ENCODE measurements at places on chromosomes 12 and 14. TPM values are rescaled to one million over a fixed set of nuclear protein-coding genes. Genes with fewer than 3 reads are reported as not detected.

- peaks cover 4% of the 10 kb centered on the region for H3K4me1 ChIP-seq
- no peaks in the 10 kb centered on the region for H3K27me3 ChIP-seq
- DNase-seq, result peak; percentile 60
- no peaks in the 10 kb centered on the region for H3K36me3 ChIP-seq
Observed at GRCh38 chr12:68675101-68675842, 11.5 kb upstream of the NUP107 start.

- no peaks in the 10 kb centered on the region for H3K27me3 ChIP-seq
- no peaks in the 10 kb centered on the region for H3K4me1 ChIP-seq
- H3K4me3 ChIP-seq, result no peak overlapping the region
- H3K27ac ChIP-seq, result no peak overlapping the region
- no peaks in the 10 kb centered on the region for H3K36me3 ChIP-seq
- no peak for DNase-seq
Observed at GRCh38 chr12:22018860-22019259, 27.2 kb upstream of the CMAS start.

KRT5 gene
- 326 TPM for total RNA-seq

DNA sequence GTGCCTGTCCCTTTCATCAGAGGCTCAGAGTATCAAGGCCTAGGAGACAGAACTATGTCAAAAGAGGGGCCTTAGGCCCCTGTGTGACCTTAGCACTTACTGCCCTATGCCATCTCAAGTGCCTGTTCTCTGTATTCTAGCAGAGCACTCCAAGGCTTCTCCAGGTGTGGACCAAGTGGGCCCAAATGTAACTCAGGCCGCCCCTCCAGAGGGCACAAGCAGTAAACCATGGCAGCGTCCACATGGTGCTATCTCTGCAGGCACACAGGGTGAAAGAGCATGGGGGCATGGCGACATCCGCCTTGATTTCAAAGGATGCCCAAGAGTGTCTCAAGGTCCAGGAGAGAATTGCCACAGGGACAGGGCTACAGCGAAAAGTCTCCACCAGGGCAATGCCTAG lies 628.7 kb downstream of the RPS29 start:
- H3K27me3 ChIP-seq, result no peaks in the 10 kb centered on the region
- H3K27ac ChIP-seq, result no peak overlapping the region
- no peaks in the 10 kb centered on the region for H3K36me3 ChIP-seq
- H3K4me1 ChIP-seq, result no peaks in the 10 kb centered on the region

UNC79 gene
- 0.05 TPM for total RNA-seq

GRCh38 chr12:45517381-45517780 lies 212.1 kb upstream of the ARID2 start:
- H3K4me3 ChIP-seq, result no peak overlapping the region
- no peaks in the 10 kb centered on the region for H3K27me3 ChIP-seq
- no peaks in the 10 kb centered on the region for H3K36me3 ChIP-seq
- peaks cover 10% of the 10 kb centered on the region for H3K4me1 ChIP-seq
- H3K27ac ChIP-seq, result peak overlapping the region; percentile 98
- DNase-seq, result peak; percentile 28

GRCh38 chr14:23077962-23078361 lies 17.0 kb downstream of the ACIN1 start:
- H3K27me3 ChIP-seq, result no peaks in the 10 kb centered on the region
- H3K36me3 ChIP-seq, result peaks cover 76% of the 10 kb centered on the region
- H3K4me3 ChIP-seq, result no peak overlapping the region
- no peaks in the 10 kb centered on the region for H3K4me1 ChIP-seq
- H3K27ac ChIP-seq, result no peak overlapping the region

COPS7A gene
- 28.0 TPM for total RNA-seq

DNA sequence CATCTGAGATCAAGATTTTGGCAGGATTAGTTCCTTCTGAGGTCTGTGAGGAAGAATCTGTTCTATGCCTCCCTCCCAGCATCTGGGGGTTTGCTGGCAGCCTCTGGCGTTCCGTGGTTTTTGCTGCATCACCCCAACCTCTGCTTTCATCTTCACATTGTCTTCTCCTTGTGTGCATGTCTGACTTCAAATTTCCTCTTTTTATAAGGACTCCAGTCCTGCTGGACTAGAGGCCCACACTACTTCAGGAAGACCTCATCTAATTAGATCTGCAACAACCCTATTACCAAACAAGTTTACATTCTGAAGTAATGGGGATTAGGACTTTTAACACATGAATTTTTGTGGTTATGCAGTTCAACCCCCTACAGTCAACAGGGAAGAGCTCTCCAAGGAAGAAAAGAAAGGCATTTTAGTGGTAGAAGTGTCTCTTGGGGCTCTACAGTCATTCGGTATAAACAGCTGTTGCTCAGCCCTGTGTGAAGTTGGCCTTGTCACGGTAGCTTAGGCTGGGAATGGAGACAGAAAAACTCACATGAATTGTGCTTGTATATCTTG lies 89.7 kb downstream of the CAND1 start:
- DNase-seq, result no peak
- no peak overlapping the region for H3K4me3 ChIP-seq
- H3K36me3 ChIP-seq, result no peaks in the 10 kb centered on the region
- no peaks in the 10 kb centered on the region for H3K27me3 ChIP-seq

PDZRN4 gene
- 0.14 TPM for total RNA-seq

GRCh38 chr12:46678426-46678825 lies 147.4 kb downstream of the SLC38A4 start:
- no peak overlapping the region for H3K4me3 ChIP-seq
- H3K4me1 ChIP-seq, result no peaks in the 10 kb centered on the region
- H3K27me3 ChIP-seq, result no peaks in the 10 kb centered on the region
- no peaks in the 10 kb centered on the region for H3K36me3 ChIP-seq
- DNase-seq, result no peak
- H3K27ac ChIP-seq, result no peak overlapping the region

HOXC13 gene
- 0.05 TPM for total RNA-seq

DNA sequence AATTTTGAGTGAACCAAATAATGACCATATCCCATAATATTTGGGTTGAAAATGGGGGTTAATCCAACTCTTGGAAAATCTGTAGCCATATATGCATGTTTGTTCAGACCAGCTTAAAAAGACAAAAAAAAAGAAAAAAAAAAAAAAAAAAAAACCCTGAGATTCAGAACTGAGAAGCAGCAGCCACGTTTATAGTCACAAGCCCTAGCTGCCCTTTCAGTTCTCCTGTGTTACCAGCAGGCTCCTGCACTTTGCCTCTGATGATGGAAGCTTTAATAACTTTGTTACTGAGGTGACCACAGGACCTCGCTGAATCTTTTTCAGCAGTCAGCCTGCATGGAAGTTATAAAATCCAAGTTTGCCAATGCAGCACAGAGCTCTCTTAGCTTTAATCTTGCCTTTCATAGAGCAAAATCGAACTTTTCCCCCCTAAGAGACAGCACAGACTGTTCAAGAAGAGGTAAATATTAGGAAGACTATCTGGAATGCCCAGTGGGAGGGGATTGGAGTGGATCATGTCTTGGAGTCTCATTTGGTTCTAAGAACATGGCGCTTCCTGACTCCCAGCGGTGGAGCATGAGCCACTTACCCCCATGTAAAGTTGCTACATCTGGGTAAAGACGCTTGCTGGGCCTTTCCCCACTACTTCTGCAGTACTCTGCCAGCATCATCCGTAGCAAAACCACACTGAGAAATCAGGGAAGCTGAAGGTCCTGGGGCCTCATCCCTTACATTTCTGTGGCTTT lies 20.6 kb downstream of the GNG2 start:
- H3K27me3 ChIP-seq, result no peaks in the 10 kb centered on the region
- DNase-seq, result no peak
- H3K36me3 ChIP-seq, result peaks cover 3% of the 10 kb centered on the region
- H3K27ac ChIP-seq, result no peak overlapping the region

GRCh38 chr14:29580763-29581162 lies 346.9 kb downstream of the PRKD1 start:
- no peak for DNase-seq
- H3K27ac ChIP-seq, result no peak overlapping the region
- no peaks in the 10 kb centered on the region for H3K4me1 ChIP-seq
- H3K4me3 ChIP-seq, result no peak overlapping the region

KLRC1 gene
- total RNA-seq, result 0.80 TPM

NGB gene
- 0.14 TPM for total RNA-seq

GRCh38 chr12:115049614-115050013 lies 365.6 kb upstream of the TBX3 start:
- DNase-seq, result no peak
- H3K4me1 ChIP-seq, result no peaks in the 10 kb centered on the region
- no peaks in the 10 kb centered on the region for H3K36me3 ChIP-seq
- no peaks in the 10 kb centered on the region for H3K27me3 ChIP-seq
- H3K4me3 ChIP-seq, result no peak overlapping the region
- no peak overlapping the region for H3K27ac ChIP-seq

- no peak overlapping the region for H3K27ac ChIP-seq
- no peaks in the 10 kb centered on the region for H3K36me3 ChIP-seq
- H3K4me1 ChIP-seq, result peaks cover 20% of the 10 kb centered on the region
- no peak for DNase-seq
Observed at GRCh38 chr12:96120359-96121100, 73.6 kb upstream of the ELK3 start.

GRCh38 chr12:9098463-9099026 lies 17.2 kb downstream of the A2M start:
- H3K4me3 ChIP-seq, result no peak overlapping the region
- no peak overlapping the region for H3K27ac ChIP-seq
- no peak for DNase-seq
- no peaks in the 10 kb centered on the region for H3K4me1 ChIP-seq
- no peaks in the 10 kb centered on the region for H3K36me3 ChIP-seq

STON2 gene
- 6.1 TPM for total RNA-seq

GRCh38 chr12:28086521-28087155 lies 103.6 kb upstream of the CCDC91 start:
- H3K4me3 ChIP-seq, result no peak overlapping the region
- no peak overlapping the region for H3K27ac ChIP-seq
- no peak for DNase-seq
- no peaks in the 10 kb centered on the region for H3K27me3 ChIP-seq
- H3K4me1 ChIP-seq, result no peaks in the 10 kb centered on the region

GRCh38 chr12:11917501-11917900 lies 153.2 kb upstream of the BCL2L14 start:
- no peaks in the 10 kb centered on the region for H3K36me3 ChIP-seq
- H3K4me1 ChIP-seq, result peaks cover 1% of the 10 kb centered on the region
- no peak overlapping the region for H3K27ac ChIP-seq
- no peak for DNase-seq

GRCh38 chr12:131872154-131873051 lies 22.0 kb upstream of the ULK1 start:
- H3K4me3 ChIP-seq, result no peak overlapping the region
- H3K4me1 ChIP-seq, result no peaks in the 10 kb centered on the region
- no peaks in the 10 kb centered on the region for H3K36me3 ChIP-seq
- DNase-seq, result no peak

GRCh38 chr12:102438827-102439210 lies 41.5 kb downstream of the IGF1 start:
- no peaks in the 10 kb centered on the region for H3K27me3 ChIP-seq
- DNase-seq, result no peak
- no peaks in the 10 kb centered on the region for H3K4me1 ChIP-seq
- no peaks in the 10 kb centered on the region for H3K36me3 ChIP-seq

DNA sequence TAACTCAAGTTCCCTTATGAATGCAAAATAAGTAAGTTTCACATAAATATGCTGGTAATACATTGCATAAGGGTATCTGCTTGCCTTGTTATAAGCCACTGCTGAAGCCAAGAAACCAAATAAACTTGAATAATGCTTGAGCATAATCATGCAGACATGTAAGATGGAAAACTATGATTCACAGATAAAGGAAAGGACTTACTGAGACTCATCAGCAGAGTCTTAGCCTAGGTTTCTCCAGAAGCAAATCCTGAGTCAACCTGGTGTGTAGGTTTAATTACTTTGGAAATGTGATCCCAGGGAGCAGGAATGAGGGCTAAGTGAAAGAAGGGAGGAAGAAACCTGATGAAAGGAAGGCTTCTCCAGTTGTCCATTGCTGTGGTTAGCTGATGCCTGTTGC lies 107.7 kb upstream of the BTG1 start:
- no peak overlapping the region for H3K27ac ChIP-seq
- peaks cover 4% of the 10 kb centered on the region for H3K4me1 ChIP-seq
- H3K4me3 ChIP-seq, result no peak overlapping the region

DNA sequence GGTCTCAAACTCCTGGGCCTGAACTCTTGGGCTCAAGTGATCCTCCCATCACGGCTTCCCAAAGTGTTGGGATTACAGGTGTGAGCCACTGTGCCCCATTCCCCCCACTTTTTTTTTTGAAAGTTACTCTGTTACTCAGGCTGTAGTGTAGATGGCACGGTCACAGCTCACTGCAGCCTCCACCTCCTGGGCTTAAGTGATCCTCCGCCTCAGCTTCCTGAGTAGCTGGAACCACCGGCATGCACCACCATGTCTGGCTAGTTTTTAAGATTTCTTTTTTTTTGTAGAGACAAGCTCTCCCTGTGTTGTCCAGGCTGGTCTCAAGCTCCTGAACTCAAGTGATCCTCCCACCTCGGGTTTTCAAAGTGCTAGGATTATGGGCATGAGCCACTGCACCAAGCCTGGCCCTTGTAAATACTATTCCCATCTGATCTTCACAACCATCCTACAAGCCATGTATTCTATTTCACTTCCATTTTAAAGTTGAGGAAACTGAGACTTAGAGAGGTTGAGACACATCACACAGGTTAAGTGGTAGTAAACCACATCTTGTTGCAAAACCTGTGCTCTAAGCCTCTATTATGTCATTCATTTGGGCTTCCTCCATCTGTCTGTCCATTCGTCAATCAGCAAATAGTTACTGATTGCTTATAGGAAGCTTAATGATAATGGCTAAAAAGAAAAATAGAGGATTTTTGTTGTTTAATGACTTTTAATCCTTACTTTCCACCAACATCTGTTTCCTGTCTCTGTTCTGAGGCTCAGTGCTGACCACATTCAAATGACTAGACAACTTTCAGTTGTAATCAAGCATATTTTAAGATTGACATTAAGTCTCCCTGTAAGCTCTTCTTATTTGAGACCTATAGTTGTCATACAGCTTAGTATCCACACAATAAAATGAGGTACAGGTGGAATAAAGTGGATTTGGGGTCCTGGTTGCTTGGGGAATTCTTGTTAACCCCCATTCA lies 9.2 kb downstream of the ASCL4 start:
- H3K4me1 ChIP-seq, result no peaks in the 10 kb centered on the region
- H3K4me3 ChIP-seq, result no peak overlapping the region
- H3K27me3 ChIP-seq, result peaks cover 11% of the 10 kb centered on the region
- no peak overlapping the region for H3K27ac ChIP-seq

GRCh38 chr14:29078810-29079522 lies 312.4 kb downstream of the FOXG1 start:
- no peaks in the 10 kb centered on the region for H3K4me1 ChIP-seq
- no peak overlapping the region for H3K27ac ChIP-seq
- no peak overlapping the region for H3K4me3 ChIP-seq
- no peaks in the 10 kb centered on the region for H3K27me3 ChIP-seq
- no peak for DNase-seq
- no peaks in the 10 kb centered on the region for H3K36me3 ChIP-seq

ITGB7 gene
- total RNA-seq, result 18.9 TPM

- DNase-seq, result no peak
- no peak overlapping the region for H3K4me3 ChIP-seq
- no peaks in the 10 kb centered on the region for H3K27me3 ChIP-seq
- no peaks in the 10 kb centered on the region for H3K36me3 ChIP-seq
Observed at GRCh38 chr12:114166362-114166761, 200.2 kb upstream of the RBM19 start.

- H3K4me3 ChIP-seq, result no peak overlapping the region
- peak; percentile 11 for DNase-seq
- H3K36me3 ChIP-seq, result no peaks in the 10 kb centered on the region
- H3K27ac ChIP-seq, result no peak overlapping the region
- no peaks in the 10 kb centered on the region for H3K27me3 ChIP-seq
Observed at GRCh38 chr12:114580306-114580705, 103.7 kb downstream of the TBX3 start.

All from thymus (tissue), 14 donors.